Stromal cell of bone marrow (primary cell): ENCODE measurements at places on chromosomes 13 and 19.

- no peak for DNase-seq
Observed at GRCh38 chr13:88937384-88937783, 1266.2 kb downstream of the SLITRK5 start.

DNA sequence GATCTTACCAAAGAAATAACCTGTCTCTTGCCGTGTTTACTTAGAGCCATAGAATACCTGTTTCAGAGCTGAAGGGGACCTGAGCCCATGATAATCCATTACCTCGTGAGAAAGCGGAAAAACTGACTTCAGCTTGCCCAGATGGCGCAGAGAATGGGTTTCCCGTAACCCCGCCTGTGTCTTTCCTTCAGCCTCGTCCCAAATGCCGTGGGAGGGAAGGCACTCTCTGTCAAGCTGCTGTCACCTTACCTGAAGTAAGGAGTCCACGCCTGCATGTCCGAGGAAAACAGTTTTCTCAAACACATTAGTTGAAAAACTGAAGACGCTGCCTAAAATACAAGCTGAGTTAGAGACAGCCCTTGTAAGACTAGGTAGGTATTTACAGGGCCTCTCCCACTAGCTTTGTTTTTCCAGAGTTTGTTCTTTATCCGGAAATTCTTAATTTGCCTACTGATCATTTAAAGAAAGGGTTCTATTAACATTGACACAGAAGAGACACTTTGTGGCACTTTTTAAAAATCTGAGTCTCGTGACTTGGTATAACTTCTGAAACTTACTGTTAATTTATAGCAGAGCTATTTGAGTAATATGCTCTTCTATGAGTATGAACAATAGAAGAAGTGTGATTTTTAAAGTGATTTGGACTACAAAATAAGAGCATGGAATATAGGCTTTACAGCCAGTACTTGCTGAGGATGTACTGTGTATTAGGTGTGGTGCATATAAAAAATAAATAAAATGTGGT, 1.3 kb upstream of the INTS6 start:
- DNase-seq: peak; percentile 3

DNA sequence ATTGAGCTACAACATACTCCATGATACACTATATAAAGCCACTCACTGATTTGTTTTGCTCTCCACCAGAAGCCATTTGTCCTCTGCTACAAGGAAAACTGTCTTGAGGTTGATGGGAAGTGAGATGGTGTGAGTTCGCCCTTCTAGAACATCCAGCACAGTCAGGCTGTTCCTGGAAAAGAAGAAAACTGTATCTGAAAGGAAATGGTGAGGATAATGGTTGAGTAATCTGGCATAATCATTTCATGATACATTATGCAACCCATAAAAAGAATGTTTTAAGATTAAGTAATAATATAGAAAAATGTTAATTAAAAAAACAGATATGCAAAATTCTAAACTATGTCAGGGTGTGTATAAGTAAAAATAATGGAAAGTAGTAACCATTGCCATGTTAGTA, 233.9 kb downstream of the RGCC start:
- no peak for DNase-seq

DNA sequence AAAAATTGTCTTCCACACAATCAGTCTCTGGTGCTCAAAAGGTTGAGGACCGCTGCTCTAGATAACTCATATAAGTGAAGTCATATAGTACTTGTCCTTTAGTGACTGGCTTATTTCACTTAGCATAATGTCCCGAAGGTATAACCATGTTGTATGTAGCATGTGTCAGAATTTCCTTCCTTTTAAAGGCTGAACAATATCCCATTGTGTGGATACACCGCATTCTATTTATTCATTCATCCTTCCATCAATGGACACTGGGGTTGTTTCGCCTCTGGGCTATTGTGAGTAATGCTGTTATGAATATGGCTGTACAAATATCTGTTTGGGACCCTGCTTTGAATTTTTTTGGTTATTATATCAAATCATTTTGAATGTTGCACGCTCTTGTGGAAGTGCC, 4.6 kb upstream of the LYPD5 start:
- DNase-seq: no peak

- DNase-seq: no peak
Observed at GRCh38 chr13:68174893-68175292, 944.8 kb upstream of the PCDH9 start.

DNA sequence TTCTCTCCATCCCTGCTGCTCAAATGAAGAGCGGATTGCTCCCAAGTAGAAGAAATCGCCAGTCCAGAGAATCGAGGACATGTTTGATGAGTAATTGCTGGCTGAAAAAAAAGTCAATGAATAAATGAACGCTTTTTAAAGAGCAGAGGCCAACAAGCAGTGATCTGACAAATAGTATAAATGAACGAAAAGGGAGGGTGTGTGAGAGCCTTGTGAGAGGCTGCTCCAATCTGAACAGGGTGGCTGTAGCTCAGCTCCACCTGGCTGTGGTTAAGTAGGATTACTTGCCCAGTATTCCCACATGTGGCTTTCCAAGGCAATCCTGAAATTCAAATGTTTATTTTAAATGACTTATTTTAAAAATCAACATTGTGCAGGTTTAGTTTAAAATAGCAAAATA, 117.1 kb downstream of the TSHZ3 start:
- no peak for DNase-seq

- DNase-seq: no peak
Observed at GRCh38 chr13:98460516-98460915, 116.4 kb downstream of the STK24 start.

- no peak for DNase-seq
Observed at GRCh38 chr19:42285541-42285941, 16.4 kb upstream of the PRR19 start.

GRCh38 chr13:53260594-53260993, 232.0 kb downstream of the OLFM4 start:
- no peak for DNase-seq

DNA sequence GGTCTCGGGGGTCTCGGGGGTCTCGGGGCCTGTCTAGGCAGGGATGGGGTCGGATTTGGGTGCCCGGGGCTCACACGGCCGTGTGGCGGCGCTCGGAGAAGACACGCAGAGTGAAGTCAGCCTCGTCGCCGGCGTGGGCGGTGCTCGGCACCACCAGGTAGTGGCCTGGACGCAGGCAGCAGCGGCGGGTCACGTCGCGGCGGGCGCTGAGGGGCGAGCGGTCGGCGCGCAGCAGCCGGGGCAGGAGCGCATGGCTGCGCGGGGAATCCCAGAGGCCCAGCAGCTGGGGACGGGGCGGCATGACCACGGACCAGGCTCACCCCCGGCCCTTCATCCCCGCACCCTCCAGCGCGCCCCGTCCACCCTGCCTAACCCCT, 8.2 kb downstream of the CAPN12 start:
- DNase-seq: no peak

GRCh38 chr13:33227927-33228647, 57.5 kb downstream of the STARD13 start:
- DNase-seq: no peak
